ENCODE measurements at places on chromosomes 3 and 15.

DNA sequence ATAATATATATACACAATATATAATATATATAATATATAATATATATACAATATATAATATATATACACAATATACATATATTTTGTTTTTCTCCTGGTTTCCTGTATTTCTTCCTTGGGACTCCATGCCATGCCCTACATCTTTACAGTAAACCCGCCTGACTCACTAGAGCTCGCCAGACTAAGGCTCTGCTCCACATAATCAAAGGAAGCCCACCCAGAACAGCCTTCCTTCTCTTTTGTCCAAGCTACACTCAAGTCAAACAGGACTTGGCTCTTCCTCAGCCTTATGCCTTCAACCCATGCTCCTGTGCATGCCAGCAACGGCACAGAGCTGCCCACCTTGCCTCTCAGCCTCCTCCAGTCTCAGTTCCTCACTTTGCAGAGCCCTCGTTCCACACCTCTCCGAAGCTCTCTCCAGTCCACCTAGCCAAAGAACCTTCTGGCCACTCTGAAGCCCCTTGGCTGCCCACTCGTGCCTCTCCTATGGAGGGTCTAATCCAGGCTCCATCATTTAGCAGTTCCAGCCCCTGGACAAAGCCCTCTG is 109.1 kb downstream of the RFTN1 start:
- no peak for DNase-seq

- DNase-seq: no peak
These were observed 12.5 kb downstream of the SMAD6 start for GRCh38 chr15:66714543-66714981.

GRCh38 chr3:35707904-35708303 is 68.6 kb downstream of the ARPP21 start:
- no peak for DNase-seq

GRCh38 chr3:43178891-43179366 is 73.0 kb upstream of the POMGNT2 start:
- DNase-seq: no peak

DNA sequence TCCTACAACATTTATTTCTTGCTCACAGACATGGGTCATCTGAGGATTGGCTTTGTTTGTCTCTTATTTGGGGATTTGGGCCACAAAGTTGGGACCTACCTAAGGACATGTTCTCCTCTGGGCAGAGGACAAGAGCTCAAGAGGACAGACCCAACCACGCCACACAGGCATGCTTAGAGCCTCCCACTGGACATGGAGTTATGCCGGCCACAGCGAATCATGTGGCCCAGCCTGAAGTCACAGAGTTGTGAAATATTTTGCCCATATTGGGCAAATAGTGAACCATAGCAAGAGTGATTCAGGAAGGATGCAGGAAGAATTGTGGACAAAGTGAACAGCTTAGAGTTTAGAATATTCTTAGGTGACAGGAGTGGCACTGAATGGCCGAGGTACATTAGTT is 9.9 kb downstream of the TRAK1 start:
- DNase-seq: no peak

- no peak for DNase-seq
These were observed 118.9 kb downstream of the FOXP1 start for GRCh38 chr3:71464613-71465012.

GRCh38 chr3:18648159-18648558 is 223.0 kb upstream of the SATB1 start:
- DNase-seq: no peak

DNA sequence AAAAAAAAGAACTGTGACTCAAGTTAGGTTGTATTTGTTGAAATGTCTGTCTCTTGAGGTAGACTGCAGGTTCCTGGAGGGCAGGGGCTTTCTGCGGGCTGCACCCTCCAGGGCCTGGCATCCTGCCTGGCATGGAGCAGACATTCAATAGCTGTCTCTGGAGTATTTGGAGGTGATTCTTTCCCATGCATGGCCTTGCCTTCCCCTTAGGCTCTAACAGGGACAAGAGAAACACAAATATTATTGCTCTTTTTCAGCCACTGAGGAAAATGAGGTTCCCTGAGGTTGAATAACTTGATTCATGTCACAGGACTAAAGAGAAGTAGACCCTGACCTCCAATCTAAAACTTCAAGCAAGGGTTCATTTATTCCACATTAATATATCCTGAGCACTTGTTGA is 18.6 kb upstream of the FLNB start:
- DNase-seq: no peak

DNA sequence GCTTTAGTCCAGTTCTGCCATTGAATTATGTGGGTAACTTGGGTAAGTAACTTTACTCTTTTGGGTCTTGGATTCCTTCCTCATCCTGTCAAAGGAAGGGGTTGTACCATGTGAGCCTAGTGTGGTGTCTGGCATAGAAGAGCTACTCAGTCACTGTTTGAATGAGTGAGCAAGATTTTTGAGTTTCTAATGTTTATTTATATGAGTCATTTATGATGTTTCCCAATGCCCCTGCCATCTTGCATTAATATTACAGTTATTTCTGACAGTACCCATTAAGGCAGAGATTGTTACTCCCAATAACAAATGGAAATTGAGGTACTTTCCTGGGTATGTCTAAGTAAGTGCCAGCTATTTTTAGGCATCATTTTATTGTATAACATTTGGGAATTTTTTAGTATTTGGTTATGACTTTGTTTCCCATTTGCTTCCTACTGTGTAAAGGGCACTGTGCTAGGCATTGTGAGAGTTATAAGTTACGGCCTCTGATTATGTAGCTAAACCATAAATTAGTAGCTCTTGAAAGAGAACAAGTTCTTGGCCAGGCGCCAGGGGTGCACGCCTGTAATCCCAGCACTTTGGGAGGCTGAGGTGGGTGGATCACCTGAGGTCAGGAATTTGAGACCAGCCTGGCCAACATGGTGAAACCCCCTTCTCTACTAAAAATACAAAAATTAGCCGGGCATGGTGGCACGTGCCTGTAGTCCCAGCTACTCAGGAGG is 23.5 kb downstream of the NR1D2 start:
- DNase-seq: no peak

DNA sequence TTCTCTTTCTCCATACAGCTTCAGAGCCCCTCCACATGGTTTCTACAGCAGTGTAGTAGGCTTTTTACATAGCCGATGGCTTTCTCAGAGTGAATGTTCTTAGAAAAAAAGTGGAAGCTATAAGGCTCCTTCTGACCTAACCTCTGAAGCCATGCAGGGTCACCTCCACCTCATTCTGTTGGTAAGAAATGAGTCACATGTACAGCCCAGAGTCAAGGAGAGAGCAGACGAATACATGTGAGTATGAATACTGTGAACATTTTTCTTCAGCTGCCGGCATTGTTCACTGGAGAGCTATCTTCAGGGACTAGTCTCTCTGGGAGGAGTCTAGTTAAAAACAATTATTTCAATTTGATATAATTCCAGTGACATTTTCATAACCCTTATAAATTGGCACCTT is 68.2 kb upstream of the THRB start:
- DNase-seq: no peak

GRCh38 chr15:48696627-48697312 is 51.3 kb upstream of the FBN1 start:
- no peak for DNase-seq

GRCh38 chr3:111173328-111173900 is 101.8 kb downstream of the NECTIN3 start:
- no peak for DNase-seq

DNA sequence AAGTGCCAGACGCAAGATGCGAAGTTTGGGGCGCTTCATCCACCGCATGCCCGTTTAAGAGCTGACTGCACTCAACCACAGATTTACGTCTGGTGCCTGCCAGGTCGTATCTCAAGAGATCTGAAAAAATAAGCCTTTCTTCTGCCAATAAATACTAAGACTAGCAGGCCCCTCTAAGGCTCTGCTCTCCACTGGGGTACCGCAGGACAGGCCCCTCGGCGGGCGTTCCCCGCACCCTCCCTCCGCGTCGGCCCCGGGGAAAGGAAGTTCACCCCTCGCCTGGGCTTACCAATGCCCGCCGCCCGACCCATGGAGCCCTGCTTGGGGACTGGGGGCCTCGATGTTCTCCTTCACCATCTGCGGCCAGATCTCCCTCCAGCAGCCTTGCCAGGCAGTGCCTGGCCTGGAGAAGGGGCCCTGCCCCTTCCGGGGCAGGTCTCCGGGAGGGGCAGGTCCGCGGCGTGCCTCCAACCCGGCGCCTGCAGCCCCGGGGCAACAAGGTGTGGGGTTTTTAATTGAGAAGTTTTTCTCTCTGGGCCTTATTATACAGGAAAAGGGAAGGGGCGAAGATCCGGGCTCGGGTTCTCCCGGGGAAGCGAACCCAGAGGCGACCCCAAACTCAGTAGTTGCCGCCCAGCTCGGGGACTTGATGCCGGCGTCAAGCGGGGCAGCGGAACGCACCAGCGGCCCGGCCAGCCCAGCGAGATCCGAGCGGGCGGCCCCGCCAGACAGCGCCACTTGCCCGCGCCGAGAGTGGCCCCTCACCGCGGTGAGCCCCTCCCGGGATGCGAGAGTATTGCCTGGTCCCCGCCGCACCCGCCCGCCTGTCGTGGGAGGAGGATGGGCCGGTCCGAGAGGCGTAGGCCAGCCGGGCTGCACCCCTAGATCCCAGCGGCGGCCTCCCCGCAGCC is 735 bp downstream of the GOLGA8B start:
- DNase-seq: no peak

GRCh38 chr15:68360721-68361120 is 71.2 kb downstream of the ITGA11 start:
- DNase-seq: peak; percentile 44

DNA sequence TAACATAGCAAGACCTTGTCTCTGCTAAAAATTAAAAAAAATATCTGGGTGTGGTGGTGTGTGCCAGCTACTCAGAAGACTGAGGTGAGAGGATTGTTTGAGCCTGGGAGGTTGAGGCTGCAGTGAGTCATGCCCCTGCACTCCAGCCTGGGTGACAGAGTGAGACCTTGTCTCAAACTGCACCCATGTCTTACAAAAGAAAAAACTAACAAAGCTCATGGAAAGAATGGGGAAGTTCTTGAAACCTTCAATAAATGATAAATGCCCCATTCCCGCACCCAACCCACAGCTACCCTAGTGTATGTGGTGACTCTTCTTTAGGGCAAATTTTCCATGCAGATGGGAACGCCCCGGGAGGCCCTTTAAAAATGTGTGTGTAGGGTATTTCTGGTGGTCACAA is 28.3 kb downstream of the RPLP1 start:
- DNase-seq: no peak

DNA sequence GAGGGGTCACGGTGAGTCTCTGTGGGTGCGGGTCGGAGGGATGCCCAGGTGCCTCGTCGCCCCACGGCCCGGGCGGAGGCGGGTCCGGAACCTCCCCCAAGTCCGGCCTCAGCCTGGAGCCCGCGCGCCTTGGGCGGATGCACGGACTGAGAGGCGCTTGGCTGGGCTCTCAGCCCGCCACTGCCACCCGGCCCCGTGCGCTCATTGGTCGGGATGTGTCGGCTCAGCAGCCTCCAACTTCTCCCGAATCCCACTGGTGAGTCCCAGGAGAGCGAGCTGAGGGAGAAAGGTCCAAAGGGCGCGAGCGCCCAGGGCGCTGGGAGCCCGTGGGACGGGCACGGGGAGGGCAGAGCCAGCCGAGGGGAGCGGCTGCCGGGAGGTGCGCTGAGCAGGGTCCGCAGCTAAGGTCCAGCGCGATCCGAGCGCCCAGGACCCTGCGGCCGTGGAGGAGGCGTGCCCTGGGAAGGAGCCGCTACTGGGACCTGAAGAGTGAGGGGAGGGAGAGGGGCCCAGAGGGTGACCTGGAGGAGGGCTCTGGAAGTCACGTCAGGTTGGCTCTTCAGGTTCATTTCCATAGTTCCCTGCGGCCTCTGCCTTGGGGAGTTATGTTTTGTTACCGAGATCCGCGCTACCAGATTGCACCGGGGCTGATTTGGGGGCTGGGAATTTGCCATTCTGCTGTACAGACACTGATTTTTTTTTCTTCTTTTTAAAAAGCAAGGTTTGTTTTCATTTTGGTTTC is at the start of gene MME:
Gene MME, plus strand, starts transcription at position 574 of the 742 bp plus-strand sequence. CDS start 3,849 bp downstream, outside the sequence.
- DNase-seq: peak; percentile 58

GRCh38 chr3:27900316-27900715 is 178.2 kb upstream of the EOMES start:
- DNase-seq: no peak

DNA sequence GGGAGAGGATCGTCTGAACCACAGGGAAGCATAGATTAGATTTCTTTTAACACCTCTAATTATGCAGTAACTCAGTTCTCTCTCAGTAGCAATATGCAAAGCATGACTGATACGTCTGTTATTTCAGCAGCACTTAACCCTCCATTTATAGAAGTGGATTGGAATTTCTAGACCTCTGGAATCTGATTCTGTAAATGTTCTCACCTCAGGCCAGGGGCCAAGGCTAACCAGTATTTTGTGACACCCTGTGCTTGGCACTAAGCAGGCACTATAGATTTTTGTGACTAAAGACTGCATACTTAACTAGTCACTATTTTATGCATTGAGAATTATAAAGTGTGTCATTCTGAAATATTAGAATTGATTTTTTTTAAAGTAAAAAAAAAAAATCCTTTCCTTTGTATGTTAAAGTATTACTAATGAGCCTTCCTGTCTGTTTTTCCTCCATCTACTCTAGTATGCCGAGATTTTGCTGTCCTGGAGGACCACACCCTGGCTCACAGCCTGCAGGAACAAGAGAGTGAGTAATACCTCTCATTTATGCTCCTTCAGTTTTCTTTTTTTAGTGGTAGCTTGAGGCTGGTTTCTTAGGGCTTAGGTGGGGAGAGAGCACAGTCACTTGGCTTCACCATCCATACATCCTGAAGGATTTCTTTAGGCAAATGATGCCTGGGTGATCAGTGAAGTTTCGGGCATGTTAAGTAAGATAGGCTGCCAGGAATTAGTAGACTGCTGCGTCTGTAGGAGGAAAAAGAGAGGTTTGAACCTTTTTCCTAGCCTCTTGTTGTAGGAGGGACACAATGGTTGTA is 26.5 kb upstream of the UTS2B start:
- DNase-seq: peak; percentile 36

DNA sequence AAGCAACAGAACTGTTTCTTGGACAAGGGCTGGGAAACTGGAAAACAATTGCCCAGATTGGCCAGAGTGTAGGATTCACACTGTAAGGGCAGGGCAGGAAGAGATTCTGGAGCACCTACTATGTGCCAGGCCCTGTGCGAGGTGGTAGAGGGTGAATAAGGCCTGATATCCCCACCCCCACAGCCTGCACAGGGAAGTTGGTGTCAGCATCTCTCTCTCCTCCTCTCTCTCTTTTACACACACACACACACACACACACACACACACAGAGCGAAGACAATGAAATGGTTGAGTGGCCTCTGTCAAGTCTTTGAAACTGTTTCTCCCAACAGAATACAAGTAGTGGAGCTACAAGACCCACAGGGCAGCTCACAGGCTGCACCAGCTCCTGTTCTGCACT is 47.1 kb upstream of the SLCO2A1 start:
- no peak for DNase-seq

DNA sequence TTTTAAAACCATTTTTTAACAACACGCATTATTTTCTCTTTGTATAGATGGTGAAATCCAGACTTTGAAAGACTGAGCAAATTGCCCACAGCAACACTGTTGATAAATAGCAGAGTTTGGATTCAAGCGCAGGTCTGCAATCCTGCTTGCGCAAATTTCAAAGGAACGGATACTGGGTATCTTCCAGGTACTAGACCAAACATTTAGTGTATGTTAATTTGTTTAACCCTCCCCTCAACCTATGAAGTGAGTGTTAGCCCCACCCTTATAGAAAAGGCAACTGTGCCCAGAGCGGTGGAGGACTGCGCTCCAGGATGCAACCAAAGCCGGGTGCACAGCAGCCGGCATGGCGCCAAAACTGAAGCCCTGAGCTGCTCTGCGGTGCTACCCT is 103.8 kb downstream of the CPN2 start:
- DNase-seq: no peak
